ENCODE measurements at places on chromosomes 7 and 10.

- peak; percentile 63 for DNase-seq
Observed at GRCh38 chr10:97532935-97533671, 34.4 kb downstream of the UBTD1 start.

DNA sequence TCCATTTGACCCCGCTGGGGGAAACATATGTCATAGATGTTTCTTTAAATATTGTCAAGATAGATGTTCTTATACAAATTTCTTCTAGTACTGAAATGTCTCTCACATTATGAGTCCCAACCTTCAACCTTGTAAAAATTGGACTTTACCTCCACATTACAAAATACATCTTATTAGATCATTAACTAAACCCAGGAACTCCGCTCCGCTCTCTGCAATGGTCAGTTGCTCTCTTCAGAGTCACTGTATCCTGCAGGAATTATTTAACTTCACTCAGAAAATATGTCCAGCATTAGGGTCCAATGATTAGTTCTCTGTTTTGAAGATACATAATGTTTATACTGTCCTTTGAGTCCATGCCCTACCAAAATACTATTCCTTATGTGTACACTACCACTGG, 8.5 kb upstream of the AKR1D1 start:
- DNase-seq, result no peak

GRCh38 chr7:91162436-91162835, 101.8 kb upstream of the FZD1 start:
- no peak for DNase-seq

DNA sequence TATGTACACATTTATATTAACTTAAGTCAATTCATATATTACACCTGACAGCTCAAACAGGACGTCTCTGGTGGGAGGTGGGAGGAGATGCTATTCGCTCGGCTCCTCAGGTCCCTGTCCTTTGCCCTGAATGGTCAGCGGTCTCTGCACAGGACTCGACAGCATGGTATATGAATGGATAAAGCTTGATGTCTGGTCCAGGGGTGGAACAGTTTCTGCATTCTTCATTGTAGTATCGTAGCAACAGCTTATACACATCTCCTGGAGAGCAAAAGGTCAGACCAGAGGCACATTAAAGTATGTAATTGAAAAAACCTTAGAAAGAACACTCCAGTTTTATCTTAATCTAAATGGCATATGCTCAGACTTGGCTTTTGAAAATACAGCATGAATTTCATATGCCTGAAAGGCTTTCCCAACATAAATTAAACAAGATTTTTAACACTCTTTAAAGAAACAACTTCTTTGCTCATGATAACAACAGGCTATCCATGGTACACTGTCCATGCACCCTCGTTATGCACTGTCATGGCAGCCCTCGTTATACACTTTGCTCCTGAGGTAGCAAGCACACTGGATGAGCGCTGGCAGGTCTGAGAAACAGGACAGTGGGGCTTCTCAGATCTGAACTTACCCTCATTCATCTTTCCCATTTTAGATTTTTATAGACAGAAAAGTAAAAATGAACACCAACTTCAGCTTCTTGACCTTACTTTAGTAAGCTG, 57.3 kb upstream of the OGDHL start:
- DNase-seq, result peak; percentile 25

DNA sequence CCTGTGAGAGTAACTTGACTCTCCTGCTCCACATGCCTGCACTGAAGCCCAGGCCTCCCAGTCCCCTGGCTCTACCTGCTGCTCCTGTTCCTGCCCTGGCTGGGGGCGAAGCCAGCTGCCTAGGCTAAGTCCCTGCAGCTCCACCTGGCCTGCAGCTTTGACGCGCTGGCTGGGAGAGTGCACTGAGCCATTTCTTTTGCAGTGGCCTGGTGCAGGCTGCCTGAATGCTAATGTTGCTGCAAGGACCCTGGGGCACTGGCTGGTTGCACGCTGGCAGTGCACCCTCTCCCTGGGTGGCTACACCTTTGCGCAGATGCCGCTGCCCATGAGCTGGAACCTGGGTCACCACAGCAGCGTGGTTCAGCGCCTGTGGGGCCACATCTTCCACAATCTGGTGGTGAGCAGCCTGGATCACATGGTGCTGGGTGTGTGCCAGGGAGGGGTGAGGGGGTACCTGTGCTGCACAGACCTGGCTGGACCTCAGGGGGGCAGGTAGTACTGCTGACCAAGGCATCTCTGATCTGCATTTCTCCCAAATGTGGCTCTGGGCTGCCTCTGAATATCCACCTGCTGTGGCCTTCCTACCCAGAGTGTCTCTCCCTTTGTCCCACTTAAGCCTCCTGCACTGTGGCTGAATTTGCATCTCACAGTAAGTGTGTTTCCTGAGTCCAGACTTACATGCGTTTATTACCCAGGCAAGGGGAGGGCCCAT, 20.0 kb downstream of the IMPDH1 start:
- no peak for DNase-seq

GRCh38 chr7:105831824-105832535, 44.4 kb downstream of the ATXN7L1 start:
- no peak for DNase-seq

GRCh38 chr10:3691482-3691881, 93.5 kb downstream of the KLF6 start:
- DNase-seq, result peak; percentile 39

DNA sequence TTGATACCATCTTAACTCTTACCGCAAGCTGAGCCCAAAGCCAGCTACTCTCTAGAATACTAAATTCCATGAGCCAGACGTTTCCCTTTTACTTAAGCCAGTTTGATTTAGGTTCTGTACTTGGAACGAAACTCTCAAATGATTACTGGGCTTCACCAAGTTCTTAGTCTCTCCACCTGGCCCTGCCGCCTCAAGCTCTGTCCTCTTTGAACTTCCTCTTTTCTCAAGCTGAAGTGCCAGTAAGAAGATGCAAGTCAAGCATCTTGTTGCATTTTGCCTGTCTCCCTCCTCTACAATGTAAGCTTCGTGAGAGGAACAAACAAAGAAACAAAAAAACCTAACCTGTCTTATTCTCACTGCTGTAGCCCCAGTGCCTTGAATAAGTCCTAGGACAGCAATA, 358.2 kb upstream of the NPVF start:
- no peak for DNase-seq

GRCh38 chr7:87013136-87013839, 46.2 kb downstream of the ELAPOR2 start:
- no peak for DNase-seq

- DNase-seq, result peak; percentile 63
Observed at GRCh38 chr10:14282276-14282675, 48.4 kb downstream of the FRMD4A start.

GRCh38 chr10:92350411-92350810, 59.4 kb downstream of the MARCHF5 start:
- DNase-seq, result no peak

DNA sequence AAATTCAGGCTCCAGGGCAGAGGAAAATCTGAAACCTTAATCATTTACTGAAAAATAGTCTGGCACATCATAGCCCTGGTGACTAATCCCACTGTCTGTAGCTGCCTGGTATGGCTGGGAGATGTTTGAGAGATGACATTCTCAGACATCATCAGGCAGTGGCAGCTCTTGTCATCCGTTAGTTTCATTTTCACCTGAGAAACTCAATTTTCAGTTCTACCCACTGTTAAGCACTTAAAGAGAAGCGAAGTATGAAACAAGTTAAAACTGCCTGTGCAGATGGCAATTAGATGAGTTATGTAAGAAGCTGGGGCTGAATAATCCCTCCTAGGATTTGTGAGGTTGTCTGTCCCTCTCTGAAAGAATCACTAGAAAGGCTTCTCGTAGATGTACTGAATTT, 150.2 kb downstream of the NSUN6 start:
- peak; percentile 12 for DNase-seq

DNA sequence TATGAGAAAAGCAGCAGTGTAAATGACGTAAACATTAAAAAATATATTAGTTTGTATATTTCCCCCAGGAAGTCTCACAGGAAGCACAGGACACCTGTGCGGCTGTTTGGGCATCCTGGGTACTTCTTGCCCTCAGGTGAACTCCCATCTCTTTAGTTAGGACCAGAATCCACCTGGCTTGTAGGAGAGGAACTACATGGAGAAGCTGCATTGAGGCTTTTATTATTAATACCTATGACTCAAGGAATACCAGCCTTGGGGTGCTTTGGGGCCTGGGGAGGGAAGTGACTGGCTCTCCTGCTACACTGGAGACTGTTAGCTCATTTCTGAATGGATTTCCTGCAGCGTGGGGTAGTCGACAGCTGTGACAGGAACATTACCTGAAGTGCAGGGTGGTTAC, 40.0 kb upstream of the GSDME start:
- no peak for DNase-seq

All from amniotic epithelial cell (primary cell).